ENCODE measurements at places on chromosomes 3 and 15. TPM values are rescaled to one million over a fixed set of nuclear protein-coding genes. Genes with fewer than 3 reads are reported as not detected.

DNA sequence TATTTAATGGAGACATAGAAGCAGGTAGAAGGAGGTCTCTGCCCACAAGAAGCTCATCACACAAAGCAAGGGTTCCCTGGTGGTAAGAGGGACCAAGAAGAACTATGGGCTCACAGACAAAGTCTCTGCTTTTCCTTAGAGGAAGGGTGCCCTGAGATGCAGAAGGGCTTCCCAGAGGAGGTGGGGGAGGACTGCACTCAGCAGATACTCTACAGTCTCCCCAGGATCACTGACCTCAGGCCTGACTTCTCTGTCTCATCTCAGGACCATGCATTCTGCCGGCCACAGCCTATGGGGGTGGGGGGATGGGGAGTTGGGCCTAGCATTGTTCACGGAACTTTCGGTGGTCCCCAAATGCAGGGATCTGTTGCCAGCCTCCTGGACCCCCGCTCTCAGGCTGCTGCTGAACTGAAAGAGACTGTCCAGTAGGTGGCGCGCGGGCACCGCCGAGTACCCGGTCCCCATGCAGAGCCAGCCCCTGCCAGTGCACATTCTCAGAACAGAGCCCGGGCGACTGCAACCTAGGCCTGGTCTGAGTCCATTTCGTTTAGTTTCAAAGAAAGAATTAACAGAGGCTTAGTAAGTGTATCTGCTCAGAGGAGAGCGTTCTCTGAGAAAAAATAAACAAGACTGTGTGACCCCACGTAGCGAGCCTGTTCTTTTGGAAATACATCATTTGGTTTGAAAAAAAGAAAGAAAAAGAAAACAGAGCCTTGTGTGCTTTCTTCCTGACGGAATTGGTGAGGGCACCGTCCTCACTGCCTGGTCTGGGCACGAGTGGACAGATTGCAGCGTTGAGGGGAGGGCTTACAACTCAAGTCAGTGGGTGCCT lies 74.1 kb downstream of the LRTM1 start:
- peak; percentile 83 for DNase-seq

RASGRF1 gene
- 20.4 TPM for total RNA-seq

SLC15A2 gene
- total RNA-seq: 48.2 TPM

CCDC33 gene
- total RNA-seq: 6.2 TPM

DNA sequence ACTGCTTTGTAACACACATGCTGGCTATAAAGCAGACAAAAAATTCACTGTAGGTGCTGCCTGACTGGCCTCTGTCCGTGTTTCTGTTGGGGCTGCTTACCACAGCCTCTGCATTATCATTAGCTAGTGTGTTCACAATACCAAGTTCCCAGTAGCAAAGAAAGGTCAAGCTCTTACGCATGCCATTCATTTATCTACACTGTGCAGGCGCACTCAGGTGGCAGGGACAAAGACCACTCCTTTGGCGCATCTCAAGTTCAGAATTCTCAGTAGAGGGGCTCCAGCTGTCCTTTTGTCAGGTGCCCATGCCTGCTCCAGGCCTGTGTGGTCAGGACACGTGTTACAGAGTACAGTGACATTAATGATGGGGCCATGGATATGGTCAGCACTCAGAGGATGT lies 22.3 kb downstream of the MLH1 start:
- DNase-seq: no peak

DNA sequence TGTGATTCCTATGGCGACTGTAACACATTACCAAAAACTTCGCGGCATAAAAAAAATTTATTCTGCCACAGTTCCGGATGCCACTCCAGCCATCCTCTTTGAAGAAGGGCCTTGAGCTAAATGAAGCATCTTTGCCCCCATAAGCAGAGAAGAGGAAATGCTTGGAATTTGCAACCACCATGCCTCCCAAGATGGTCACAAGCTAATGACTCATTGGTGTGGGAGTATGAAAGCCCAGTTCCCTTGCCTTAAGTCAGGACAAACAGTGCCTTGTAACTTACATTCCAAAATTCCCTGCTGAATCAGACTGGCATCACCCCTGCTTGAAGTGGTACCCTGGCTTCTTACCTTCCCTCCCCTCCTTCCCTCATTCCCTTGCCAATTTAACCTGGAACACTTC lies 1077.4 kb downstream of the EPHA3 start:
- DNase-seq: no peak

APH1B gene
- 25.1 TPM for total RNA-seq

GHRL gene
- 28.2 TPM for total RNA-seq

GP5 gene
- total RNA-seq: 1.1 TPM

DNA sequence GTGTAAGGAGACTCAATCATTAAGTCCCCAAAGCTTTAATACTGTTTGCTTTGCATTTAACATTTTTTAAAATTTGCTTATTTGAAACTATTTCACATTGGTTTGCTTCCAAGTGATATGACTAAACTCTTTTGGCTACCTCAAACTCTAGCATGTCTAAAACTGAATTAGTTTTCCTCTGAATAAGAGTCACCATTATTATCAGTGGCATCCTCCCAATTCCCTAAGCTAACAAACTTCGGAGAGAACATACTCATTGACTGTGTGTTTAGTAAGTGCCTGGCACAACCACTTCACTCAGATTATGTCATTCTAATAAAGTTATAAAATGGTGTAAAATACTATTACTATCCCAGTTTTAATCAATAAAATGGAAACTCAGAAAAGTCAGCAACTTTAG lies 21.9 kb downstream of the ATOSA start:
- DNase-seq: no peak

TM4SF1 gene
- 177 TPM for total RNA-seq

- DNase-seq: no peak
These were observed 30.3 kb upstream of the SEC13 start for GRCh38 chr3:10351013-10351735.

ASB14 gene
- 1.4 TPM for total RNA-seq

- peak; percentile 46 for DNase-seq
These were observed 69.7 kb upstream of the UBE3A start for GRCh38 chr15:25508369-25509002.

DNA sequence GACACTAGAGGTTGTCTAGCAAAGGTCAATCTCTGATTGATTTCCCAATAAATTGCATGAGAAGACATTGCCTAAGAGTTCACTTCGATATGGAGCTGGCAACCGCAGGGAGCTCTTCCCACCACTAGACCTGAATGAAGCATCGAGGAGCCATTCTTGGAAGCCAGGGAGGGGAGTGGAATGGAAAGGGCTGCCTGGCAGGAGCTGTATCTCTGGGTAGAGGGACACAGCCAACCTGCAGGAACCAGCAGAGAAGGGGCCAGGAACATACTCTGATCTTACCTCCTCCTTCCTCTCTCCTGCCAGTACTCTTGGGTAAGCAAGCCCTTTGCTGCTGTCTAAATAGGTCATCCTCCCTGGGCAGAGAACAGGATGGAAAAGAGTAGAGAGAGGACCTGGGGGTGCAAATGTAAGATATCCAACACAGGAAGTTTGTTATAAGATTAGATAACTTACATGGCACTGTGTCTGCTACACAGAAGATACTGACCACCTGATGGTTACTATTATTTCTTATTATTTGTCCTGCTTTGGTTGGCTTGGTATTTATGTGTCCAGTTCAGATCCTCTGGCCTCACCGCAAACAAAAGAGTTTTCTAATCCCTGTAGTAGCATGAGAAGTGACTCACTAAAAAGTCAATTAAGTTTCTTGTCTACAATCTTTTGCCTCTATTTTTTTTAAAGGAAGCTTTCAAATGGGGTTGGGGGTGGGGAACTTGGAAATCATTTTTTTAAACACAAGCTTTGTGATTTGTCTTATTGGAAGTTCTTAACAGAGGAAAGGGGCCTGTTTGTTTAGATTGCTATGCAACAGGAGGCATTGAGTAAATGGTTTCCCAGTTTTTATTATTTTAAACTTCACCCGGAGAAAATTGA lies 156.7 kb upstream of the TSC22D2 start:
- no peak for DNase-seq

DNA sequence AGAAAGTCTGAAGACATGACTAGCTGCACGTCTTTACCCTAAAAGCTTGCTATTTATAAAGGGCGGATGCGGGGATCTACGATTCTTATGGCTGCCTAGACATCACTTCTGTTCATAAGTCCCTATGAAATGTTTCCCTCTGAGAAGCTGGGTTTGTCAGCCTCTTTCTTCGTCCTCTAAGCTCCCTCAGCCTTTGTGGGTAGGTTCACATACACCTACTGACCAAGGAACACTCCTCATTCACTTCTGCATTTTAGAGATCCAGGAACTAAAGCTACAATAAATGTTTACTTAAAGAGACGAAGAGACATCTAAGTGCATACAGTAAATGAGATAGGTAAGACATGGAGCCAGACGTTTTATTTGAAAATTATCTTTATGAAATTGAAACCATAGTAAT lies 16.7 kb upstream of the RAMAC start:
- no peak for DNase-seq

CFAP91 gene
- 19.0 TPM for total RNA-seq
